ENCODE measurements at places on chromosomes 4 and X.

DNA sequence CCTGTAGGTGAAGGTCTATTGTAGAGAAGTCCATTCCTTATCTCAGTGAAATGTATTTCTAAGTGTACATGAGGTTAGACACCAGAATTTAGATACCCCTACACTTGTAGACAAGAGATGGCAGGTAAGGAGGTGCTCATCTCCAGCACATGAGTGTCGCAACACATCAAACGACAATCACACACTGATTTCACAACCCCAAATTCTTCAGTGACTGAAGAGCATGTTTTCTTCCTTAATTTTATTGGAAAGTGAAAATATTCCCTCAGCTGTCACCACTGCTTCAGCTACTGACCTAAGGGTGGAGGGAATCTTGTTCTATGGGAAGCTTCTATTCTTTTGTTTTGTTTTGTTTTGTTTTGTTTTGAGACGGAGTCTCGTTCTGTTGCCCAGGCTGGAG lies 280.3 kb downstream of the ARHGAP24 start:
- DNase-seq, result no peak

DNA sequence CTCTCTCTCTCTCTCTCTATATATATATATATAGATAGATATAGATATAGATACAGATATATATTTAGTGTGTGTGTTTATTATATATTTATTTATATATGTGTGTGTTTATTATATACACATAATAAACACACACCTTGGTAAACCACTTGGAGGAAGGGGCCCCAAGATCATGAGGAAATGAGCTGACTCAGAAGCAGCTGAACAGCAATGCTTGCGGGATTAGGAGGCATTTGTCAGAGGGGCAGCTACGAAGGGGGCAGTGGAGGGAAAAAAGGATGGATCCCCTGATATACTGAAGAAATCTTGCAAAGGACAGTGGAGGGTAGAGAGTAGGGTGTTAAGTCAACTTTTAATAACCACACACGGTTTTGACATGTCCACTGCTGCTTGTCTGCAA lies 120.0 kb upstream of the SORBS2 start:
- no peak for DNase-seq

- no peak for DNase-seq
Observed at GRCh38 chrX:41655631-41656030, 33.1 kb upstream of the GPR34 start.

- DNase-seq, result no peak
Observed at GRCh38 chrX:70386235-70386634, 36.9 kb upstream of the GDPD2 start.

DNA sequence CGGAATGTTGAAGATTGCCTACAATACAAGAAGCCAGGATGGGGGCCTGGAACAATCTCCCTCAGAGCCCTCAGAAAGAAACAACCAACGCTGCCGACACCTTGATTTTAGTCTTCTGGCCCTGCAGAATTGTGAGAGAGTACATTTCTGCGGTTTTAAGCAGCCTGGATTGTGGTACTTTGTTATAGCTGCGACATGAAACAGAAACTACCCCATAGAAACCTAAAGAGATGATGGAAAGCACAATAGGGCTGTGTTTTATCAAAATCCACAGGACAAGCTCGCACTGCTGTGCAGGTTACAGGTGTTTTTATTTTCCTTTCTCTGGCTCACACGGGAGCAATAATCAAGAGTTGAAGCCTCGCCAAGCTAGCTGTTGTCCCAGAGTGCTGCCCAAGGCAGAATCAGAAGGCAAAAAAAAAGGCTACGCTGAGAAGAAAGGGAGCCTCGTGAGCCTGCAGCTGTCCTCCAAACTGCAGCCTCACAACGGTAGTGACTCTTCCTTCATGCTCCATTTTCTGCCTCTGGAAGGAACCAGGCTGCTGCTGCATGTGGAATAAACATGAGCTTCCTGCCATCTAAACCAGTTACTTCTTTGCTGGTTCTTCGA lies 232.4 kb downstream of the LDB2 start:
- no peak for DNase-seq

GRCh38 chr4:149708513-149709130 lies 107.0 kb downstream of the IQCM start:
- no peak for DNase-seq

GRCh38 chr4:123060039-123060770 lies 137.8 kb upstream of the NUDT6 start:
- no peak for DNase-seq

Measured in CD4-positive, alpha-beta T cell treated with Interleukin-17A for 1 hour (primary cell).